Lung microvascular endothelial cell (primary cell): ENCODE measurements at places on chromosomes 6 and 20. TPM values are rescaled to one million over a fixed set of nuclear protein-coding genes. Genes with fewer than 3 reads are reported as not detected.

DNA sequence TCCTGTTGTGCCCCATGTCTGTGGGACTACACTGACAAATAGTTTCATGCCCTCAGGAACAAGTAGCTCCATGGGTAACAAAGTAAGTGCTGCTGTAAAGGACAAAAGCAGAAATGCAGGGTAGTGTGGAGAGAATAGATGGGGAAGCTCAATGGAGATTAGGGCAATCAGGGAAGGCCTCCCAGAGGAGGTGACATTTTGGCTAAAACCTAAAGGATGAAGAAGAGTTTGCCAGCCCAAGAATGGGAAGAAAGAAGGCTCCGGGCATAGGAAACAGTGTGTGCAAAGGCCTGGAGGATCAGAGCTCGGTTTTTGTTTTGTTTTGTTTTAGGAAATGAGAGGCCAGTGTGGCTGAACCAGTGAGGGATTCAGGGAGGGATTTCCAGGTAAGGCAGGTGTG lies 43.6 kb upstream of the FAM83D start:
- DNase-seq = no peak

DNA sequence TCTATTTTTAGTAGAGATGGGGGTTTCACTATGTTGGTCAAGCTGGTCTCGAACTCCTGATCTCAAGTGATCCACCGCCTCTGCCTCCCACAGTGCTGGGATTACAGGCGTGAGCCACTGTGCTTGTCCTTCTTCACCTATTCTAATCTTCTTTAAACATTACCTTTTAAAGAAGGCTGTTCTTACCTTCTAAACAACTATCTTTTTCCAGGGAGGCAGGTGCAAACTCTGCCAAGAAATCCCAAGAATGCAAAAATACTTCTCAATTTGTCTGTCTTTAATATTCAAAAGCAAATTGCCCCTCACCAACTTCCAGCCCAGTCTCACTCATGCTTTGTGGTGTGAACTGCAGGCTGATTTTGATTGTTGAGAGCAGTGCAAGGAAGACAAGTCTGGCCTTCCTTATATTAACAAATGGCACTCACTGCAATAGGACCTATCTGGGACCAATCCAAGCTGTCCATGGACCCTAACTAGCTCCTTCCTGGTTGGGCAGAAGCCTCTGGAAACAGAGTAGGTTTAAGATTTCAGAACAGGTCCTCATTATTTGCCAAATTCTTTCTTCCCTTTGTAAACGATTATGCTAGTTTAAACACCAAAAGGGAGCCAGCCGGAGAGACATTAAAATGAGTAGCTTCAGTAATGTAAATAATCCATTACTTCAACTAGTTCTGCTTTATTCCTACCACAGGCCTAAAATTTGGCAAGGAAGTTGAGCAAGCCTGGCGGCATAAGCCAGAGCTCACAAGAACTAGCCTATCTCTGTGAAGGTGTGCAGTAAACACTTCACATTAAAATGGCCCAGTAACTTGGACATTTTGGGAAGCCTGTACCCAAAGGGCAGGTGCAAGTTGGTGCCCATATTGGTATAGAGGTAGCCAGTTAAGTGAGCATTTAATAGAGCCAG lies 1.6 kb downstream of the SCAND1 start:
- DNase-seq = peak; percentile 34

DNA sequence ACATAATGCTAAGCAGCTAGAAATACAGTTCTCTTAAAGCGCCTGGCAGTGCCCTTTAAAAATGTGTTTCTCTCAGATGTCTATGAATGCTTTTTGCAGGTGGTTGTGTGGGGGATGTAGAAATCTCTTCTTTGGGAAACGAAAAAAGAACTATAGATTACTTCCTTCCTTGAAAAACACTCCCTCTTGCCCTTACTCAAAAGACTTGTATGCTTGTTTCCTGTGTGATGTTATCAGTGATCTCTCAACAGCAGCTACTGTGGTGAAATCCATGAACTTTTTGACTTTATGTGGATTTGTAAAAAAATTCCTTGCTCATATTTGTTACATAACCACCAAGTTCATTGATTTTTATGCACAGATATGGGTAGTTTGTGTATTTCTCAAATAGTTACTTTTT lies 916.5 kb downstream of the QKI start:
- no peak for DNase-seq

- no peak for DNase-seq
These were observed 52.9 kb upstream of the SIRPA start for GRCh38 chr20:1842281-1842680.

- no peak for DNase-seq
These were observed 31.2 kb downstream of the MUC22 start for GRCh38 chr6:31041372-31041974.

DNA sequence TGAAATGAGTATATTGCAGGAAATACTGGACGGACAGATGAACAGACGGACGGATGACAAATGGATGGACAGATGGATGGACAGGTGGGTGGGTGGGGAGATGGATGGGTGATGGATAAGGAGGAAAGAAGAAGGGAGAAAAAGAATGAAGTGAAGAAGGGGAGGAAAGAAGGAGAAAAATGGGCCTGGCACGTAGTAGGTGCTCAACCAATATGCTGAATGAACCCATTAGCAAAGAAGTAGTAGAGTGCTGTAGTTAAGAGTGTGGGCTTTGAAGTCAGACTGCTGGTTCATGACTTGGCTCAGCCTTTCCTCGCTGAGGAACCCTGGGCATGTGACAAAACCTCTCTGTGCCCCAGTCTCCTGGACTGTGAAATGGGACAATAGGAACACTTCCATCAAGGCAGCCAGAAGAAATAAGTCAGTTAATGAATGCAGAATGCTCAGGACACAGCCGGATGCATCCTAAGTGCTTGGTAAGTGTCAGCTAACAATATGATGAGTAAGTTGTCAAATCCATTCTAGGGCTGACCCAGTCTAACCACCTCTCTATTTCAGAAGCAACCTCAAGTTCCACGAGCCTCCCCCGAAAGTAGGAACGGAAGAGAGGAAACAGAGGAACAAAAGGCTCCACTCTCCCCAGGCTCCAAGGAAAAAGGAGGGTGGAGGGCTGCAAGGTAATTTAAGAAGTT lies 37.9 kb downstream of the PREX1 start:
- DNase-seq = no peak

RBM12 gene
- total RNA-seq = 30.9 and 38.7 TPM in 2 replicates

DNA sequence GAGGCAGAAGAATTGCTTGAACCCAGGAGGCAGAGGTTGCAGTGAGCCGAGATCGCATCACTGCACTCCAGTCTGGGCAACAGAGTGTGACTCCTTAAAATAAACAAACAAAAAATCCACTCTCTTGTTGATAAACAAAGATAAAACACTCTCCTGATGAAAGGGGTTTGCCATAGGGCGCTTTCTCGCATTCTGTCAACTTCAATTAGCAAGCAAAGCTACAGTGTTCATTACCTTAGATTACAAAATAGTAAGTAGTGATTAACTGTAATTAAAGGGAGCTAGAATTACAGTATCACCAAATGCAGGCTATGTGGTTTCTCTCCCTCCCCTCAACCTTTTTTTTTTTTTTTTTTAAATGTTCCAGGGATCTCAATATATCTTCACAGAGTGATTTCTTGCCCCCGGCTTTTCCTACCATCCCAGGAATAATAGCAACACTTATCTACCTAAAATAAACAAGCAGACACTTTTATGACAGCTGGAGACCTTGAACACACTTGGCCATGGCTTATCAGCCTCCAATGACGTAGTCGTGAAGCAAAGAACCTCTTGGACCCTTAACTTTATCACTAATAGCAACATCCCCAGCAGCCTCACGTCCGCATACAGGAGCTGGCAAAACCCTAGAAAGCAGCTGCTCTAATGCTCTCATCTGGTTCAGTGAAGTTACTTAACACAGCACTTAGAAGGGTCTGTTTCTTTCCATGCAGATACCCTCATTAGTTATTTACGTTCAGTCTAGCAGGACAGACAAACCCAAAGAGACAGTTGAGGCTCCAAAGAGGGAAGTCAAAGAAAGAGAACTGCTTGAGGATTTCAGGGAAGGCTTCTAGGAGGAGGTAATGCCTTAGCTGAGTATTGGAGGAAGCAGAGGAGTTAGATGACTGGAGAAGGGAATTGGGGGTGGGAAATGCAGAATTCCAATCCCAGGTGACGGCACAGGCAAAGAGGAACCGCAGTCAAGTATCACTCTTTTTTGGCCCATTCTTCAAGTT lies 37.9 kb upstream of the NEDD9 start:
- DNase-seq = no peak

- no peak for DNase-seq
These were observed 40.9 kb downstream of the KIZ start for GRCh38 chr20:21166801-21167200.

- DNase-seq = no peak
These were observed 63.8 kb downstream of the UBR2 start for GRCh38 chr6:42627674-42628073.

DNA sequence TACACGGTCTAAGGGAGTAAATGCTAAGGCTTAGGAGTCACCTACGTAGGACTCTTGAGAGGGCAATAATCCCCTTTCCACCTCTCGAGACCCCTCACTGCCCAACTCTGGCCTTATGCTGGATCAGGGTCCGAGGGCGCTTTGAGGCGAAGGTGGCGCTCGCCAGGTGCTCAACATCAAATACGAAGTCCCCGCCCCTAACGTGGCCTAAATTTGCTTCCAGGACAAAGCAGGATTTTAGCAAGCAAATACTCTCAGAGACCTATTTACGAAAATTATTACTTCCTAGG lies 406 bp upstream of the TRIM26 start:
- DNase-seq = no peak

DNA sequence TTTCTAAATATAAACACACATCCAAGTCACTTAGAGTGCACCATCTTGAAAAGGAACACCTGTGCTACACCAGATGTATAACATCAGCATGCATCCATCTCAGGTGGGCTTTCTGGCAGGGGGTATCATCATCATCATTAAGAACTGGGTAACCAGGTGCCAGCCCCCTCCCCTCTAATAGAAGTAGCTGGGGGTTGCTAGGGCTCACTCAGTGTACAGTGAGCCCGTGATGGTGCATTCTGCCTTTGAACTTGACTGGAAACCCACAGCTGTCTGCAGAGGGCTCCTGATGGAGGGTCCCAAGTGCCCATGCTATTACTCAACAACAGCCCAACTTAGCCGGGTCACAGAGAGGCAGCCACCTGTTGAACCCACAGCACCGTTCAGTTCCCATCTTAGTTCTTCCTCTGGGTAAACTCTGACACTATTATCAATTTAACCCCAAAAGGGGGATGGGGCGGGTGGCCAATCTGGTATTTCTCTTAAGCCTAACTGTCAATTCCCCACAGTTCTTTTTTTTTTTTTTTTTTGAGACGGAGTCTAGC lies 32.7 kb upstream of the CCND3 start:
- no peak for DNase-seq

DNA sequence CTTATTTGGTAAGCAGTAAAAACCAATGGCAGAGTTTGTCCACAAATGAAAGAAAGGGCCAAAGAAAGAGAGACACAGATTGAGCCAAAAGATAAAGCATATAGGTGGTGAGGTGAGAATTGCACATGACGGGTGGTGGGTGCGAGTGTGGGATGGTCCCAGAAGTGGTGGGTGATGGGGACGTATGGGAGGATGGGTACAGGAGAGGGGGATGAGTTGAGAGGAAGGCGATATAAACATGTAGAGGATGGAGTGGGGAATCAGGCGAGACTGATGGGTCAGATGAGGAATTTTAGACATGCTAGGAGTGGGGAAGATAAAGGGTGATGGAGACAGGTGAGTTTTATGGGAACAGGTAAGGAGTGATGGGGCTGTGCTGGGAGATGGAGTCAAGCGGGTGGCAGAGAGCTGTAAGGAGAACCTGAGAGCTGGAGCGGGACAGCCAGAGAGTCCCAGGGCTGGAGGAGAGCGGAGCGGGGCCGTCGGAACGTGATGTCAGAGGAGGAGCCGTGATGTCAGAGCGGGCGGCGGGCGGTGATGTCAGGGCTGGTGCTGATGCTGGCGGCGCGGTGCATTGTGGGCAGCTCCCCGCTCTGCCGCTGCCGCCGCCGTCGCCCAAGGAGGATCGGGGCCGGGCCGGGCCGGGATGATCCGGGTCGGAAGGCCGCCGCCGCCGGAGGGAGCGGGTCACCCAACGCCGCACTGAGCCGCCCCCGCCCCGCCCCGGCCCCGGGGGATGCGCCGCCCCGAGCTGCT lies at the start of gene TTBK1:
TTBK1 (plus strand) TSS at position 574 of the 756 bp plus-strand sequence. CDS start 3,180 bp downstream, outside the sequence.
- DNase-seq = no peak

VNN1 gene
- total RNA-seq = under 0.01 TPM in 1 of 2 replicates, not detected in the other

RIPOR2 gene
- under 0.01 TPM in 2 replicates for total RNA-seq

DNA sequence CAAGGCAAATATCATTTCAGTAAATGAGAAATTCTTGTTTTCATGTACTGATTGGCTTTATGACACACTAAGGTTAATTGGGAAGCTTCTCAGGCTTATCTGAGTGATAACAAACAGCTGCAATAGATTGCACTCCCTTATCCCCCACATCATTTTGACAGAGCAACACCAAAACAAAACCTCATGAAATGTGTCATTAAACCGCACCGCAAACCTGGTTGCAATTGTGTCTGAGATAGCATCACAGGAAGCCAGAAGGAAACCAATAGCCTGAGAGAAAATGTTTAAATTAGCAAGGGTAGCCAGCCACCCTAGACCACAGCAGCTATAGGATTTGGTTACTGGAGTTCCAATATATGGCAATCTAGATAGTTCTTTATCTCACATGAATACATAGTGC lies 31.6 kb upstream of the LAMA4 start:
- DNase-seq = no peak

DNA sequence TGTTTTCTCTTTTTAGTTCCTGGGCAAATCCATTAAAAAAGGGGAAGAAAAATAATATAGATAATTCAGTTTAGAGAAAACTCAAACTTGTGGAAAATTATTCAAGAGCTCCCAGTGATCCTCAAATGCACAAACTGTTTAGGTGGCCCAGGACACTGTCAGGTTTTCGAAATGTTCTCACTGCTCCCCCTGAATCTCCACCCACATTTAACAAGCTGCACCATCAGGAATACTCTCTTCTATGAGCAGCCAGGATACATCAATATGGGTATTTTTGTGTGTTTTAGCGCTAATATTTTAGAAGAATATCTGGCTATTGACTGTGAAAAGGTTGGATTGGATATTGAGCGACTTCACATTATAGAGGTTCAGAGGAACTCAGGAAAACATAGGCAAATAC lies 43.9 kb downstream of the OR2B2 start:
- no peak for DNase-seq

GRCh38 chr20:3340443-3340842 lies 67.0 kb downstream of the DNAAF9 start:
- no peak for DNase-seq

TXLNB gene
- total RNA-seq = 0.40 and 0.44 TPM in 2 replicates

DNA sequence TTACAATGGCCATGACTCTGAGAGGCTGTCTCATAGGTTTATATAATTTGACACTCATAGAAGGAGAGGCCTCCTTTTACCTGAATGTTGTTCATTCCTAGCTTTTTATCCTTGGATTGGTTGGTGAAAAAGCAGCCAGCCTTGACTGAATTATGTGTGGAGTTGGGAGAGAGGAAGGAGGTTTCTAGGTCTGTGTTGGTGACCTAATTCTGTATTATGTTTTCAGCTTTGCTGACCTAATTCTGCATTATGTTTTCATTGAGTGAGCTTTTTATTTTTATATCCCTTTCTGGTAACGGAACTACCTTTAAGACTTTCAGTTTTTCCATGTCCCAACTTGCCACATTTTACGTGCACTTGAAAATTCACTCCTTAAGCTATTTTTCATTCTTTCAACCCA lies 59.1 kb upstream of the RNF144B start:
- no peak for DNase-seq
